ENCODE measurements at places on chromosomes 16 and 17. TPM values are rescaled to one million over a fixed set of nuclear protein-coding genes. Genes with fewer than 3 reads are reported as not detected.

GRCh38 chr17:55386796-55387332 is 34.8 kb downstream of the MMD start:
- H3K27me3 ChIP-seq, result no peaks in the 10 kb centered on the region
- H3K4me1 ChIP-seq, result no peaks in the 10 kb centered on the region
- no peak for DNase-seq

DNA sequence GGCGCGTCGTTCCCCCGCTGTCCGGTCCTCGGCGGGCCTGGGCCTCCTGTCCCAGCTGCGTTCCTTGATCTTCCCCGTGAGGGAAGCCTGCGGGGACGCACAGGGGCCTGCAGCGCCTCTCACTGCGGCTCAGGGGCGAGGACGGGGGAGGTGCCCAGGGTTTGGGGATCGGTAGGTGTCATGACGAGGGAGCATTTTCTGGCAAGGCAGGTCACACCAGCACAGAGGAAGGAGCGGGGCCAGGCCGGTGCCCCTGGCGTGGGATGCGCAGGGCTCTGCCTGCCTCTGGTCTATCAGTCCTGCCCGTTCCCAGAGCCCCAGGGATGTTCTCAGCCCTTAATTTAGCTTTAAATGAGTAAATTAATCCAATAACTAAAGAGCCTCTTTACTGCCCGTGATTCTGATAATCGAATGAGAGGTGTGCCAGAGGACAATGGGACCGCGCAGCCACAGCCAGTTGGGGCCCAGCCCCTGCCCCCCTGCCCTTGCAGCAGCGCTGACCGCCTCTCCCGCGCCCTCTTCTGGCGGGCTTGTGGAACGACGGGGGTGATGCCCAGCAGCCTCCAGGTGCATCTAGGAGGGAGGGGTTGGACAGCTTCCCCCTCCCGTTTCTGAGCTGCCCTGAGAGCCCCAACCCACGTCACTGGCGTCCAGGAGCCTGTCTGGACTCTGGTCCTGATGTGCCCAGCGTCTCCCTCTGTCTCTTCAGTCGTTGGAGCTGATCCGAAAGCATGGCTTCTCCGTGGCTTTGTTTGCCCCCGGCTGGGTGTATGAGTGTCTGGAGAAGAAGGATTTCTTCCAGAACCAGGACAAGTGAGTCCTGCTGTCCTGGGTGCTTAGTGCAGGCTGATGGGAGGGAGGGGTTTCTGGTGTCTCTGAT is 7.9 kb downstream of the ENGASE start:
- H3K4me3 ChIP-seq, result no peak overlapping the region
- no peaks in the 10 kb centered on the region for H3K27me3 ChIP-seq
- no peak for DNase-seq
- peaks cover 93% of the 10 kb centered on the region for H3K36me3 ChIP-seq

- H3K27me3 ChIP-seq, result peaks cover 21% of the 10 kb centered on the region
- H3K4me1 ChIP-seq, result peaks cover 49% of the 10 kb centered on the region
- no peak overlapping the region for H3K4me3 ChIP-seq
- no peak for DNase-seq
- H3K27ac ChIP-seq, result no peak overlapping the region
- H3K36me3 ChIP-seq, result no peaks in the 10 kb centered on the region
Measured at GRCh38 chr17:39634384-39634871, 2.5 kb upstream of the STARD3 start.

- no peak overlapping the region for H3K4me3 ChIP-seq
- no peaks in the 10 kb centered on the region for H3K27me3 ChIP-seq
- no peaks in the 10 kb centered on the region for H3K36me3 ChIP-seq
- H3K4me1 ChIP-seq, result peaks cover 18% of the 10 kb centered on the region
- no peak for DNase-seq
Measured at GRCh38 chr17:50855708-50856330, 10.3 kb downstream of the TOB1 start.

Gene PLEKHM1
- 77.5 TPM for total RNA-seq

GRCh38 chr17:16866436-16866835 is 105.5 kb downstream of the TNFRSF13B start:
- DNase-seq, result no peak
- H3K27ac ChIP-seq, result no peak overlapping the region
- no peak overlapping the region for H3K4me3 ChIP-seq
- no peaks in the 10 kb centered on the region for H3K36me3 ChIP-seq
- H3K27me3 ChIP-seq, result no peaks in the 10 kb centered on the region

GRCh38 chr16:80691111-80691741 is 113.2 kb downstream of the CDYL2 start:
- H3K4me1 ChIP-seq, result no peaks in the 10 kb centered on the region
- no peak overlapping the region for H3K4me3 ChIP-seq
- no peaks in the 10 kb centered on the region for H3K27me3 ChIP-seq
- no peak for DNase-seq
- H3K27ac ChIP-seq, result no peak overlapping the region
